ENCODE measurements at places on chromosomes 1 and 21.

DNA sequence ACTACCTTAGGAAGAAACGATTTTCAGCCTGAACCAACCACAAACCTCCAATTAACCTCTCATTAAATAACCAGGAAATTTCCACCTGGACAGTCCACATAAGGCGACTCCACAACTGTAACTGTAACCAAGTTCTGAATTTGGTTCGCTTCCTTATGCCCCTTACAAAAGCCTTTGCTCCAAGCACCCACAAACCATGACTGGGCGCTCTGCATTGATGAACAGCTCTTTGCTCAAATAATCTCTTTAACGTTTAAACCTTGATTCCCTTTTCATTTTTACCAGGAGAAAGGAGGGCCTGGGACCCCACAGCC, 38.2 kb upstream of the ZNF124 start:
- no peak for DNase-seq

DNA sequence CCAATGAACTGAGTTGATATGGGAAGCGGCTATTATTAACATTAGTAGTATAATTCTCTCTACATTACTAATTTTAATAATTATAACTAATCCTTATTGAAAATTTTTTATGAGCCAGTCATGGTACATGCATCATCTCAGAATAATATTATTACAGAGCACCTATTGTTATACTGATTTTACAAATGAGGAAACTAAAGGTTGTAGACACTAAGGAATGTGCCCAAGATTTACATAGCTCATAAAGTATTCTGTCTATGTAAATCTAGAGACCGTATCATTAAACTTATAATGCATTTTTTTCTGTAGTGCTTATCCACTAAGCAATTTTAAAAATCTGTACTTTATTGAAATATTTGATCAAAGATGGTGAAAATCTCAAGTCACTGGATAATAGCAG, 825.9 kb downstream of the PLA2G4A start:
- no peak for DNase-seq

GRCh38 chr1:232877365-232878028, 72.3 kb downstream of the MAP10 start:
- DNase-seq: no peak

GRCh38 chr21:45998276-45998701, 16.7 kb downstream of the COL6A1 start:
- no peak for DNase-seq

GRCh38 chr1:54463259-54464030, 57.3 kb upstream of the SSBP3 start:
- DNase-seq: no peak

DNA sequence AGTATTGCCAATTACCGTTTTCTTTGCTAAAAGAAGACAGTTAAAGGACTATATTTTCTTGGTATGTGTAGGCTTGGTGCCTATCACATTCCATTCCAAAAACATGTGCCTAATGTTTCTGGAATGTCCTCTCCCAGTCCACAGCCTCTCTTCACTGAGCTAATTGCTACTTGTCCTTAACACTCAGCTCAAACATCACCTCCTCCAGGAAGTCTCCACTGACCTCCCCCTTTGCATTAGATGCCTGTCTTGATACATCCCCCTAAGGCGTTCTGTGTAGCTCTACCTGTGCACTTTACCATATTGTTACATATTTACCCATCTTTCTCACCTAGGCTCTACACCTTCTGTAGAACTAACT, 195.6 kb upstream of the CAMK1G start:
- no peak for DNase-seq

DNA sequence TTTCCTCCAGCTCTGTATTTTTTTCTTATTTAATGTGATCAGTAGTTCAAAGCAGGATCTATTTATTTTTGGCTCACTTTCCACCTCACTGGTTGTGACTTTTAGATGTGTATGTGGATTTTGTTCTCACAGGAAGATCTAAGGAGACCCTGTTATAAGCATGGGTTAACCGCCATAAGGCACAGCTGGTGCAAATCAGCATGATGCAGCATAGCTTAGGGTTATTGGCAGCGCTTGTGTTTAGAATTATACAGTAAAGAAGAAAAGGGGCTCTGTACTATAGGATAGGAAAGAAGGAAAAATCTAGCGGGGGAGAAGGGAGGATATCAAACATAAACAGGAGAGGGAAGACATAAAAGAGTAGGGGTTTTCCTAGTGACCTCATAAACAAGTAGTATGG, 26.9 kb upstream of the RGL1 start:
- DNase-seq: no peak

DNA sequence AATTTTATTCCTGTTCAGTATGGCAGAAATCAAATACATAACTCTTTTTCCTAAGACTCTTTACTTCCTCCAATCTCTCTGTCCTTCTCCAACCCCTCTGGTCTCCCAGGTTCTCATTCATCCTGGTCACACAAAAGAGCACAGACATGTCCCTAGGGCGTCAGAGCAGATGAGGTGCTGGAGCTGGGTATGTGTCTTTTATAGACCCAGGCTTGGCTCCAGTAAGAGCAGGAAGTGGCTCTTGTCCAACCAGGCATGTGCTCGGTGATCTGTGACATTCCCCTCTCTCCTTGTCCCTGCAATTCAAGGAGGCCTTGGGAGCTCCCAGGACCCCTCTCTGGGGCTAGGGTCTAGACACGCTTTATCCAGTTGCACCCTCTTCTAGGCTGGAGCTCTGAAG, 18.0 kb upstream of the LCE2D start:
- DNase-seq: no peak

DNA sequence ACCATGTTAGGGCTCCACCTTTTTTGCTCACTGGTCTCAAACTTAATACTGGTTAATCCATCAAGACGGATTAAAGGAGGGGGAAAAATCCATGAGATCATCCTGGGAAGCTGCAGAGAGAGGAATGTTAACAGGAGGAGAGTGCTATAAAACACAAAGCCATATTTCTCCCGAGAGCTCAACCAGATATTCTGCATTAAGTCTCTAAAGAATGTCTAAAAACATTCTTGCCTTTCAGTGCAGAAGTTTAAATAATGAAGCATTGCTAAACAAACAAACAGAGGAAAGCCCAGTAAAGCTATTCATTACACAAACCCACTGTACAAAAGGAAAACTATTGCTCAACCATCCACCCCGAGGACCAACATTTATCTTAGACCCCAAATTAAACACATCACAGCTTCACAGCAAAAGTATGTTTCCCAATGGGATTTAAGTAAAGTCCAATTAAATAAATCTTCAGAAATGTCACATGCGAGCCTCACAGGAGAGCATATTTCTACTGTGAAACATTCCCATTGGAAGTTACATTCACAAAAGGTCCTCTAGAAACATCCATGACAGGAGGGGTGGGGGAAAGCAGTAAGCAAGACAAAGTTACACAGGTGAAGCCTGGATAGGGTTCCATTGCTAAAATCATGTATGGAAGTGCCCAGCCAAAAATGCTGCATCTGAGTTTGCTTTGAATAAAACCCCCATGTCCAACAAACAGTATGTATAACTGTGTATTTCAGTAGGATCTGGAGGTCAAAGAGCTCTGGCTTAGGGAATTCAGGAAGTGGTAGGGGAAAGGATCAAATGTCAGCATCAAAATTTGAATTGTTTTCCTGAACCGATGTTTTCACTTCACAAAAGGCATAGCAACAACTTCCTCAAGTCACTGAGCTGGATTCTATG, 23.3 kb downstream of the DUSP10 start:
- no peak for DNase-seq

DNA sequence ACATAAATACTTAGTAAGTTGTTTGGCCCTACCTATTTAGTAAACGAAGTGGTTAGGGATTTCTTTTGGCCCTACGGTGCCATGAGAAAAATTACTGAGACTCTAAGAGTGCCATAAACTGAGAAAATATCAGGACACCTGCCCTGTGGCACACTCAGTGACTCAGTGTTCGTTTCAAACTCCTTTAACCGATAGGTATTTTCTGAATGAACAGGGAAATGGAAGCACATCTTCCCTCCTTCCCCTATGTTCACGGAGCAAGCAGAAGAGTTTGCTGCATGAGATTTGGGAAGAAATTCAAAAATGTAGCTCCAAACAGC, 134.2 kb downstream of the KAZN start:
- DNase-seq: no peak

GRCh38 chr1:173210716-173211231, 3.6 kb upstream of the TNFSF4 start:
- DNase-seq: no peak

DNA sequence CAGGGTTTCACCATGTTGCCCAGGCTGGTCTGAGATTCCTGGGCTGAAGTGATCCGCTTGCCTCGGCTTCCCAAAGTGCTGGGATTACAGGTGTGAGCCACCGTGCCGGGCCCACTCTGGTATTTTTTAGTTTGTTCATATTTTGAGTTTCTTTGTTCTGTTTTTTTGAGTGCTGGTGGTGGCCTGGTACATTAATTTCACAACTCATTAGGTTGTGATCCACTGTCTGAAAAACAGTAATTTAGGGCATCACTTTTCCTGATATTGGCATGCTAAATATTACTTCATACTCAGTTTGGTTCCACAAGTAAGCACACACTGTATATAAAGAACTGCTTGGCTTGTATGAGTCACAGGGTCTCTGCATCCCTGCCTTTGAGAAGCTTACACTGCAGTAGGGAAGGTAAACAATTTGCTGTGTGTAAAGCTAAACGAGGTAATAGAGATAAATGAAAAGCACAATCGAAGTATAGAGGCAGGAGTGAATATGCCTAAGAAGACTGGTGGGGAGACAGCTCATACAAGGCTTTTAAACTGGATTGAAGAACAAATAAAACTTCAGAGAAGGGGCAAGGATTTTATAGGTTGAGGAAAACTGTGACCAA, 7.7 kb downstream of the SNX27 start:
- DNase-seq: no peak

DNA sequence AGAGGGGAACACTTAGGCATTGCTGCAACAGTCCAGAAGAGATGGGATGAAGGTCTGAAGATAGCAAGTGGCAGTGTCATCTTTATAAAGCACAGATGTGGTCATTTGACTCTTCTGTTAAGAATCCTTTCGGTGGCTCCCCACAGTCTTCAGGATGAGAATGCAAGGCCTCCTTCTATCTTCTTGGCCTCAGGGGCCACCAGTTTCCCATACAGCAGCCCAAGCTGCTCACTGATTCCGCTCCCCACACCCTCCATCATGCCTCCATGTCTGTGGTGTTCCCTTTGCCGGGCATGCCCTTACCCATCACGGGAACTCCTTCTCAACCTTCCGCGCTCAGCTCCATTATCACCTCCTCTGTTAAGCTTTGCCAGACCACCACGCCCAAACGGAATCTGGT, 16.1 kb upstream of the MFSD2A start:
- DNase-seq: no peak

DNA sequence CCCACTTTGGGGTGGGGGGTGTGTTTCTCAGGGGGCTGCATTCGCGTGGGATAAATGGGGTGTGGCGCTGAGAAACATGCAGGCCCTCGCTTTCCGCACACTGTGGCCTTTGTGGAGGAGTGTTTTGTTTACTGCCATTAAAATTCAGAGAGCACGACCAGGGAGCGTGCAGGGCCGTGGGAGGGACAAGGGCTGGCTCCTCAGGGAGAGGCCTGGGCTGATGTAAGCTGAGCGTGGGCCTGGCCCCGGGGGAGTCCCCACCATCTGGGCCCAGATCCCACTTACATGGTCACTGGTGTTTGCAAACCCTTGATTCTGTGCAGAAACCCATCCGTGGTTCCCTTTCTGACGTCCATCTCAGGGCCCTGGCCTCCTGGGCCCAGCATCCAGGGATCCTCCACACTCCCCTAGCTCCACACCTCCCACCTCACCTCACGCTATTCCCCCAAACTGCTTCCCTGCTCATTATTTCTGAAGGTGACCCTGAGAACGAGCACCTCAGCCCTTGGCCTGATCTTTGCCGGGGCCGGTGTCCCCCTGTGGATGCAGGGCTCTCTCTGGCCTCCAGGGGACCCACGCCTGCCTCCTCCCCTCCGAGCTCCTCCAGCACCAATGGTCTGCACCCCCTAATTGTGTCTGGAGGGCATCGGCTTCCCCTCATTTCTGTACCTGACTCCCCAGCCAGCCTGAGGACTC, 92.5 kb upstream of the SIM2 start:
- no peak for DNase-seq

- peak; percentile 50 for DNase-seq
These were observed 8.6 kb upstream of the ACTRT2 start for GRCh38 chr1:3012456-3013291.

- no peak for DNase-seq
These were observed 183.5 kb downstream of the TPR start for GRCh38 chr1:186191511-186191910.

DNA sequence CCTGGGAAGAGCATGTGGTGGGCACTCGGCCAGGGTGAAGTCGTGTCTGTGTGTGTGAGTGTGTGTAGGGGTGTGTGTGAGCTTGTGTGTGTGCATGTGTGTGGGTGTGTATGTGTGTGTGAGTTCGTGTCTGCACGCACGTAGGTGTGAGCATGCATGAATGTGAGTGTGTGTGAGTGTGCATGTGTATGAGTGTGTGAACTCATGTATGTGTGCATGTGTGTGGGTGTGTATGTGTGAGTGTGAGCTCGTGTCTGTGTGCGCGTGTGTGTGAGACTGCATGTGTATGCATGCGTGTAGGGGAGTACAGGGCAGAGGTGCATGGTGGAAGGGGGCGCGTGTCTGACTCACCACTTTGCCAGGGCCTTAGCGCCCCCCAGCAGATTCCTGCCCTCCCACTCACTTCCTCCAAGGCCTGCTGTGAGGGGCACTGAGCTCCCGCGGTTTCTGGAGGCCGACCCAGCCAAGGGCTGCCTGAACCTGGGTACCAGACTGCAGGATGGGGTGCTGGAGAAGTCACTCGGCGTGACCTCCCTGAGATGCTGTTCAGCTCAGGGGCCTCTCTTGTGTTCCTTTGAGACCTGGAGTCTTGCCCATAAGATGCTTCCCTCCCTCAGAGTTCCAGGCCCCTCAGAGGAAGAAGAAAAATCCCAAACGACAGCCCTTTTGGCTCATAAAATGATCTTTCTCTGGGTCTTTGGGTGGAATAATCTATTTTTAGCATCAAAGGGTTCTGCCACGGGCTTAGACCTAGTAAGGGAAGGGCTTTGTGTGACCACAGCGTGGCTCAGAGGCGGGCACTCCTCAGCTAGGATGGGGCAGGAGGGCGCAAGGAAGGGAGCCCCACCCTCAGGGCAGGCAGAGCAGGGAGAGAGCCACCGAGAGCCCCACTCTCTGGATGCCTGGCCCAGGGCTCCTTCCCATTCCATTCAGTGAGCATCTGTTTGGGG, 41.1 kb upstream of the RUNX3 start:
- no peak for DNase-seq

DNA sequence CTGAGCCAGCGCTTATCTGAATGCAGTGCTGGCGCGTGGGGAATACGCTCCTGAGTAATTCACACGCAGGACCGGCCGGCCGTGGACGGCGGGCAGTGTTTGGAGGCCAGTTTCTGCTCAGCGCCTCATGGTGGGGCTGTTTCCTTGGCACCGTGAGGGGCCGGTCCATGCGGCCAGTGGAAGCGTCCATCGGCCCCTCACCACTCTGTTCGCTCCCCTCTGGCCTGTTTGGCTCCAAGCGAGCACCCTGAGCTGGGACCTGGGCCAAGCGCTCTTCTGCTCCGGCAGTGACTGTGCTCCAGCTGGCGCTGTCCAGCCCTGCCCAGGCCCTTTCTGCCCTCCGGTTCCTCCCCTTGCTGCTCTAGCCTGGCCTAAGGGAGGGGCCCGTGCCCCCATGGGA, 16.3 kb upstream of the PLCH2 start:
- no peak for DNase-seq
